ENCODE measurements at places on chromosomes 5 and 9. TPM values are rescaled to one million over a fixed set of nuclear protein-coding genes. Genes with fewer than 3 reads are reported as not detected.

SLC25A2 gene
- total RNA-seq = not detected

DNA sequence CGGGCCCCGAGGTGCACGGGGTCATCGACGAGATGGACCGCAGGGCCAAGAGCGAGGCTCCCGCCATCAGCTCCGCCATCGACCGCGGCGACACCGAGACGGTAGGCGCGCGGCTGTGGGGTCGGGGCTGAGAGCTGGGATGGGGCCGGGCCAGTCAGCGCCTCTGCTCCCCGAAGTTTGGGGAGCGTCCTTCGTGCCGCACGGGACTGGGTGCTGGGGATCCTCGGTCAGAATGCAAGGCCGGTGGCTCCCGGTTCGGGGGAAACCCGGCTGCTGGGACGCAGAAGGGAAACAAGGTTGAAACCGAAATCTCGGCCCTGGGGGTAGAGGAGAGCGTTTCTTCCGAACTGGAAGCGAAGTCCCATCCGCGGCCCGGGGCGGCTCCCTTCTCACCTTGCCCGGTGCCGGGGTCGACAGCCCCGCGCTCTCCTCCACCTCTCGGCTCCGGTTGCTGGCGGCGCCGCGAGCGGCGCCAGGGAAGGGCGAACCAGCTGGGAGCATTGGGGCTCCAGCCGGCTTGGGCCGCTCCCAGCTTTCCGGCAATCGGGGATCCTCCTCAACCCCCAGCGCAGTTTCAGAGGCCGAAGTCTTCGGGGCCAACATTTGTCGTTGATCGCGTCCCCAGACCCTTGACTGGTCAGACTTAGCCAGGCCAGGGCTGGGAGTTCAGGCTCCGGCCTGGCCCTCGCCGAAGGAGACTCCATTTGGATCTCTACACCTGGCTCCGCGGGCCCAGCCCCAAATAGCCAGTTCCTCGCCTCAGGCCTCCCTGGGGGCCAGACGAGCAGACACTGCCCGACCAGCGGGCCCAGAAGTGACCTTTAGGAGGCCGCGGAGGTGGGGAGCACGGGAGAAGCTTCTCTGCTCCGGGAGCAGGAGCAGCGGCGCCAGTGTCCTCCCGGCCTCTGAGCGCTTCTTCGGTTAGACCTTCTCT is 1.1 kb downstream of the LHX2 start:
- no peak overlapping the region for H3K27ac ChIP-seq
- peaks cover 60% of the 10 kb centered on the region for H3K4me1 ChIP-seq
- H3K27me3 ChIP-seq = no peaks in the 10 kb centered on the region
- H3K36me3 ChIP-seq = no peaks in the 10 kb centered on the region

ROR2 gene
- 4.0 TPM for total RNA-seq

PLEKHG4B gene
- 0.99 TPM for total RNA-seq

All from body of pancreas (tissue), 4 donors.